H1 (cell line): ENCODE measurements at places on chromosomes 1 and 21. TPM values are rescaled to one million over a fixed set of nuclear protein-coding genes. Genes with fewer than 3 reads are reported as not detected.

- DNase-seq: peak; percentile 70
Measured at GRCh38 chr1:42966688-42967612, 8.3 kb upstream of the SLC2A1 start.

- DNase-seq: no peak
Measured at GRCh38 chr21:27224169-27224568, 257.3 kb upstream of the ADAMTS5 start.

DNA sequence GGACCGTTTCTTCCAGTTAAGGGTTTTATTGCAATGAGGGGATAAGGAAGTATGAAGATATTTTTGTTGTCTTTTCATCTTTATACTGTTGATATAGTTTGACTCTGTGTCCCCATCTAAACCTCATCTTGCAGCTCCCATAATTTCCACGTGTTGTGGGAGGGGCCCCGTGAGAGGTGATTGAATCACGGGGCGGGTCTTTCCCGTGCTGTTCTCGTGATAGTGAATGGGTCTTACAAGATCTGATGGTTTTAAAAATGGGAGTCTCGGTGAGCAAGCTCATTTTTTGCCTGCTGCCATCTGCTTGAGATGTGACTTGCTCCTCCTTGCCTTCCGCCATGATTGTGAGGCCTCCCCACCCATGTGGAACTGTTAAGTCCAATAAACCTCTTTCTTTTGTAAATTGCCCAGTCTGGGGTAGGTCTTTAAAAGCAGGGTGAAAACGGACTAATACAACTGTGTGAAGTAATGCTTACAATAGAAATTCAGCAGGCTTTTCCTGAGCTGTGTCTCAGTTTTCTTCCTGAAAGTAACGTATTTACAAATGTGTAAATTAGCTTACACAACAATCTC lies 377.3 kb downstream of the SIPA1L2 start:
- no peak for DNase-seq

- DNase-seq: no peak
Measured at GRCh38 chr21:36583591-36583990, 103.7 kb upstream of the CLDN14 start.

DNA sequence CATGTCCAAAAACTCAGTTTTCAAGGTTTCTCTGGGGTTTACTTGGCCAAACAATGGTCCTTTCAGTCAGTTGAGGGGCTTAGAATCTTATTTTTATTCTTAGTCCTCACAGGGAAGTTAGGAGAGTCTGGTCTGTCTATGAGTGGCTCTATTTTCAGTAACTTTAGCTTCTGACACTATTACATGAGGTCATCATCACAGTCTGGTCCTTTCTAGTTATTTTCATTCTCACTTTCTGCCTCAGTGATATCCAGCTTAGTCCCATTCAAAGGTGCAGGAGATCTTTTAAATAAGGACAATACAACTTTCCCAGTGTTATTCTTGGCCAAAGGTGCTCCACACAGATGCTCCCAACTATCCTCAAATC lies 30.0 kb upstream of the FGGY start:
- DNase-seq: no peak

DNA sequence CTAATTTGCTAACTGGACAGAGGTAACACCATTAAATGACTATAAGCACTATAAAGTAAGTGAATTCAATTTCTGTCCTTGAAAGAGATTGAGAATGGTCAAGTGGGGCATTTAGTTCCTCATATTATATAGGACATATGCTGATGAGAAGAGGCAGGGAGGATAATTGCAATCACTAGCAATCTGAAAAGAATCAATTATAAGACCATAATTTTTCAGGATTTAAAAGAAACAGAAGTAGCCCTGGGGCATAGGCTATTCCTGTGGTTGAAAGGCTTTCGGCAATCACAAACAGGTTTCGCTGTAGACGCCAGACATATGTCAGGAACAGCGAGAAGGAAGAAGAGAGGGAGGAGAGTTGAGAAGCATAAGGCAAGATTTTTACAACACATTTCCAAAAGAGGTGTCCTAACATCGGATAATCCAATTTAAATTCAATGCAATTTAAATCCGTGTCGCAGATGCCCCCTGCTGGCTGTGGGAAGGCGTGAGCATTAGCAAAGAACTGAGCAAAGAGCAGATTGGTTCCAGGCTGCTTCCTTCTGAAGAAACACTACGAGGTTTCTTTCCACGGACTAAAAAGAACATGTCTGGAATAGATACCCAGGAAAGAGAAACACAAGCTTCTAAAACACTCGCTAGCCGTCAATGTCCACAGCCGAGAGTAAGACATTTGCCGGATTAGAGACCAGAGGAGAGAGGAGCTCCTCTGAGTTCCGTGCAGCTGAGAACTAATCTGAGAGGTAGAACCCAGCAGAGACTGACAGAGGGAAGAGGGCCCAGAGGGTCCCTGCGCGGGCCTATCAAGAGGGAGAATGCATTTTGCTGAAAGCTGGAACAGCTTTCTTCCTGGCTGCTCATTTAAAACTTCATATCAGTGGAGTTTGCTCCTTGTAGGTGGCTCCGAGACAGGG lies 27.9 kb downstream of the RGS5 start:
- DNase-seq: peak; percentile 77

DNA sequence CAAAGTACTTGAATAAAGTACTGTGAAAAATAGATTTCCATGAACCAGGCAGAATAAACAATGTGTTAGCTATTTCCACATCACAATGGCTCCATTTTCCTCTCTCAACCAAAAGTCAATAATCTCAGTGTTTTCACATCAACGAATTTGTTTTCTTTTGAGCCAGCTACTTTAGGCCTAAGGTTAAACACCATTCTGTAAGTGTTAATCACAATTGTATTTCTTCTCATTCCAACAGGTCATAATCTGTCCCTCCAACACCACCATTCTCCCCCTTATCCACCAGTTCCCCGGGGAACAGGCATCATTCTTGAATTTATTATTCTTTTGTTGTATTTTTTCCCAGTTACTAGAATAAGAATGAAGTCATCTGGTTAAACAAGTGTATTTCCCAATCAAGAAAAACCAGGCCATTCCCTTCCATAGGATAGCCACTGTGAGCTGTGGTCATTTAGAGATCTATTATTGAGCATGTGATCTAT lies 66.2 kb upstream of the PALMD start:
- DNase-seq: no peak

DNA sequence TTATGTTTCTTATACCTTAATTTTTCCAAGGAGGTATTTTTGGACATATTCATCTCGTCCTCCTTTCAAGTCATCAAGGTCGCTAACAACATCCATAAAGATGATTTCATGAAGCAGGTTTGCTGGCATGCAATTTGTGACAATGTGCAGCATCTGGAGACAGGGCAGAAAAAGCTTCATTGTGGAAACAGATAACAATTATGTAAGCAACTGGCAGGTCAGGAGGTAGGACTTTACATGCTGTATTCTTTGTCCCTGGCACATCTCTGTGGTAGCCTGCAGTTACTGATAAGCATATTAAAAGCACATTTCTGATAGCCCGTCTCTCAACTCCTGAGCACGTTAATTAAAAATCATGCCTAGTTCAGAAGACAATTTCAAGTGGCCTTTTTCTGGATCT lies 156.8 kb downstream of the LEPR start:
- no peak for DNase-seq

DNA sequence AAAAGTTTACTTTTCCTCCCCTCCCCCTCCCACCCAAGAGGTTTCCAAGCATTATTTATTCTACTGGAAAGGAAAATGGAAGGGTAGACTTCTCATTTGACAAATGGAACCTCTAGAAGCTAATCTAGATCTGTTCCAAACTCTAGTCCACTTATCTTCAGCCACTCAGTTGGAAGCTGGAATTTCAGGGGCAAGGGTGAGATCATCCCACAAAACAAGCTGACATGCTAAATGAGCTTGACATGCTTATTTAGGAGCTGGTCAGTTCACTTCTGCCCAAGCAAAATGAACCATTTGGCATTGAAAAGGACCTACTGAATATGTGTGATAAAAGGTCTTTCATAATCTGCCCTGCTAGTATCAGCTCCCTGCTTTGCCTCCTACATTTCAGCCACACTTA lies 5.0 kb downstream of the LRRC41 start:
- no peak for DNase-seq

DNA sequence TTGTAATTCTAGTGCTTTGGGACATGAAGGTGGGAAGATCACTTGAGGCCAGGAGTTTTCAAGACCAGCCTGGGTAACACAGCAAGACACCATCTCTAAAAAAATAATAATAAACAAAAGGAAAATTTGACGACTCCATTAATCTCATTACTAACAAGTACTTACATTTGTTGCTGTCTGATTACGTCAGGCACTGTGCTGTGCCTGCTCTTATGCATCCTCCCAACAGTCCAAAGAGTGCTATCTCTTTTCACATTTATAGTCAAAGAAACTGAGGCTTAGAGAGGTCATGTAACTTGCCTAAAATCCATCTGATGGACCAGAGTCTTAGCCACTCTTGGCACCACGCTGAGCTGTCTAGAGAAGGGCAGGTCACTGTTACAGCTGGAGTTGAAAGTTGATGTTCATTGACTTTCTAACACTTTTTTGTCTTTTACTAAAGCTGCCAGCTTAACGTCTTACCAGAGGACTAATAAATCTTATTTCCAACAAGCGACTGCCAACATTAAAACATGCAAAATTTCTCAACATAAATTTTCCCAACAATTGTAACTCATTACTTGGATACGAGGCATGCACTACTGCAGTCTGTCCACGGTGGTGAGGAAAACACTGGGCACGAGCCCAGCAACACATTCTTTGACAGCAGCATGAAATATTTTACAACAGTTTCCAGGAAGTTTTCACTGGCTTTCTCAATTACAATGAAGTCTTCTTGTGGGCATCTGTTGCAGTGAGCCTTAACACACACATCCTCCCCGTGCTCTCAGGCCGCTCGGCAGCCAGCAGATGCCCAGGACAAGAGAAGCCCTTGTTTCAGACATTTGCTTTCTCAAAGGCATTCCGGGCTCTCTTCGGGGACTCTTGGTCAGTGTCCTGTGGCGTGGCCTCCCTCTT lies 262.9 kb upstream of the PROX1 start:
- DNase-seq: no peak

GRCh38 chr1:151833172-151833900 lies 1.7 kb upstream of the RORC start:
- DNase-seq: no peak

GRCh38 chr1:205493241-205494085 lies 11.0 kb upstream of the CDK18 start:
- no peak for DNase-seq

VANGL1 gene
- total RNA-seq: 13.4 and 14.6 TPM in 2 replicates

IQCC gene
- total RNA-seq: 4.2 and 4.3 TPM in 2 replicates

PLA2G4A gene
- total RNA-seq: 1.4 and 1.8 TPM in 2 replicates

LRRC38 gene
- 0.38 and 0.63 TPM in 2 replicates for total RNA-seq

DMBX1 gene
- 0.30 TPM in 1 of 2 replicates, not detected in the other for total RNA-seq

HOOK1 gene
- total RNA-seq: 34.5 and 39.5 TPM in 2 replicates

FCAMR gene
- total RNA-seq: not detected in 2 replicates

MTARC1 gene
- 42.4 and 46.2 TPM in 2 replicates for total RNA-seq

DDX59 gene
- total RNA-seq: 17.7 and 19.4 TPM in 2 replicates

DNAJC28 gene
- 4.2 and 4.3 TPM in 2 replicates for total RNA-seq
